ENCODE measurements at places on chromosomes 6 and 20.

DNA sequence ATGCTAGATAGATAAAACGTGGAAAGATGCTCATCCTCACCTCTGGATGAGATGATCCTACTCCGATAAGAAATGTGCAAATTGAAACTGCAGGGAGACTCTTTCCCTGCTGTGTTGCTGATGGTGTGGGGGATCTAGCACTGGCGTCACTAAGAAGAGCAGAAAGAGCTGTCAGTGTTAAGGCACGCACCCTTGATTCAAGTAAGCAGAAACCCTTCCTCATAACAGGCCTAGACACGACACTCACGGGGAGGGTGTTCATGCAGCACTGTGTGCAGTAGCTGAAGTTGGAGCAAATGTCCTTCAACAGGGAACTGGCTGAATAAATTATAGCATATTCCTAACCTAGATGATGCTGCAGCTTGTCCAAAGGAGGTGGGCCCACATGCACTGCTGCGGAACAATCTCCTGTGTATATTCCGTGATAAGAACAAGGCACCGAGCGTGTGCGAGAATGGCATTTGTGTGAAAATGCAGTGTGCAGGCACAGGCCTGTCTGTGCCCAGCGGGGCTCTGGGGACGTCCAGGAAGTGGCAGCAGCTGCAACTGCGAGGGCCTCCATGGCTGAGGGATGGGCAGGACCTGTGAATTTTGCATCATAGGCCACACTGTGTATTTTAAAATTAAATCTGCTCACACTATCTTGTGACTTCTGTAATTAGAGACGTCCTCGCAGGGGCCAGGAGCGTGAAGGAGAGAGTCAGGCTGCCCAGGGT, 64.0 kb downstream of the TCP11 start:
- DNase-seq = no peak

DNA sequence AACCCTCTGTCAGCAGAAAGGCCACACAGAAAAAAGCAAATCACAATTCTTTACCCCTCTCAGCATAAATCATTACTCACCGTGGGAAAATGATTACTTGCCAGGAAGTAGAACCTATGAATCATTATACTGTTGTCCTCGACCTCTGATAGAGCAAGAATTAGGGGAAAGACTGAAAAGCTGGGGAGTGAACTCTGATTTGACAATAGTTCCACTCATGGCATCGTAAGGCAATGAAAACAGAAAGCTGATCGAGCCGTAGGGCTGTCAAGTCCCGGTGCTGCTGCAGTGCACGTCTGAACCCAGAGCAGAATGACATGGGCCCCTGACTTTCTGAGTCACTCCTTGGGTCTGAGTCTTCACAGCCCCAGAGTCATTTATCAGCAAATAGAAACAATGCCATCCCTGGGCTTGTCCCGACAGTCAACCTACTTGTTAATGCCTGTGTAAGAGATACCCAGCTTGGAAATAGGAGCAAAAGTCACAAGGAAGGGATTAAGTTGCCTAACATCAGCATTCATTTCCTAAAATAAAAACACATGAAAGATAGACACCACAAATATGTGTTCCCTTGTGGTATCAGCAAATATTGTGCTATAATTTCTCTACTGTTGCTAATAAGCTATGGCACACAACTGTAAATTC, 224.8 kb upstream of the MARCKS start:
- DNase-seq = peak; percentile 91

GRCh38 chr6:14641423-14642135, 524.0 kb downstream of the CD83 start:
- no peak for DNase-seq

DNA sequence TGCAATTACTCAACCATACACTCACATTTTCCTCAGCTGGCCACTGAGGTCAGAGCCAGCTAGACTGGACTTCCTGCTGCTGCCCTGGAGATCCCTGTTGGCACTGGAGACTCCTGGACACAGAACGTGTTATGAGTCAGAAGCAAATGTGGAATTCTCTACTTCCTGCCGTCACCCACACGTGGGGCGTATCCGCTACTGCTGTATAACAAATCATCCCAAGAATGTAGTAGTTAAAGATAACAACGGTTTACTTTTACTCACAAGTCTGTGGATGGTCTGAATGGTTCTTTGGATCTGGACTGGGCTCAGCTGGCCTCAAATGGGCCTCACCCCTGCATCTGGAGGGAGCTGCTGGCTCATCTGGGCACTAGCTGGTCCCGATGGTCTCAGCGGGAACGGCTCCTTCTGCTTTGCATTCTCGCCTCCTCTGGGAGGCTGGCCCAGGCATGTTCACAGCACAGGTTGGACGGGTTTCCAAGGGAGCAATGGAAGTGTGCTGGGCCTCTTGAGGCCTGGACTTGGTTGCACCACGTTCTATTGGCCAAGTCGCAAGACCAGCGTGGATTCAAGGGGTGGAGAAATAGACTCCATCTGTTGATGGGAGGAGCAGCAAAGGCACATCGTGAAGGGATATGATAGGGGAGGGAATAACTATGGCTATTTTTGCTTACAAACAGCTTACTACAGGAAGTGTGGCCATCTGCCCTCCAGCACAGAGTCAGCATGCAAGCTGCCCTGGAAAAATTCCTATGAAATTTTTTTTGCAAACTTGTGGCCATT, 118.5 kb downstream of the SNX5 start:
- DNase-seq = no peak

- DNase-seq = no peak
Measured at GRCh38 chr6:155212106-155212505, 51.7 kb upstream of the CLDN20 start.

GRCh38 chr6:138957484-138957883, 30.6 kb downstream of the REPS1 start:
- no peak for DNase-seq
